Right lobe of liver (tissue), 6 donors: ENCODE measurements at places on chromosomes 13 and 19. TPM values are rescaled to one million over a fixed set of nuclear protein-coding genes. Genes with fewer than 3 reads are reported as not detected.

PSPN gene
- total RNA-seq = 1.1 TPM

ZNF714 gene
- 0.62 TPM for total RNA-seq

ZBTB32 gene
- not detected for total RNA-seq

PGLYRP2 gene
- 107 TPM for total RNA-seq

ZNF627 gene
- total RNA-seq = 2.7 TPM

MRI1 gene
- 24.5 TPM for total RNA-seq

IL11 gene
- total RNA-seq = not detected

GNA15 gene
- total RNA-seq = 0.50 TPM

FOSB gene
- 0.19 TPM for total RNA-seq

MYBPC2 gene
- not detected for total RNA-seq

LYL1 gene
- 1.9 TPM for total RNA-seq

TNFSF13B gene
- total RNA-seq = 4.1 TPM

IGSF23 gene
- total RNA-seq = 7.8 TPM

UBE2L5 gene
- total RNA-seq = not detected

GNG8 gene
- total RNA-seq = not detected

S1PR2 gene
- total RNA-seq = 2.8 TPM

TEX101 gene
- total RNA-seq = not detected

NDFIP2 gene
- total RNA-seq = 28.6 TPM

SHISA7 gene
- not detected for total RNA-seq

IRF2BP1 gene
- 20.2 TPM for total RNA-seq

BRME1 gene
- total RNA-seq = 0.81 TPM

APC2 gene
- not detected for total RNA-seq

MKNK2 gene
- total RNA-seq = 140 TPM

CASP14 gene
- not detected for total RNA-seq
